ENCODE measurements at places on chromosomes 3 and 15.

GRCh38 chr3:190192739-190193138 lies 72.0 kb upstream of the P3H2 start:
- no peak for DNase-seq

DNA sequence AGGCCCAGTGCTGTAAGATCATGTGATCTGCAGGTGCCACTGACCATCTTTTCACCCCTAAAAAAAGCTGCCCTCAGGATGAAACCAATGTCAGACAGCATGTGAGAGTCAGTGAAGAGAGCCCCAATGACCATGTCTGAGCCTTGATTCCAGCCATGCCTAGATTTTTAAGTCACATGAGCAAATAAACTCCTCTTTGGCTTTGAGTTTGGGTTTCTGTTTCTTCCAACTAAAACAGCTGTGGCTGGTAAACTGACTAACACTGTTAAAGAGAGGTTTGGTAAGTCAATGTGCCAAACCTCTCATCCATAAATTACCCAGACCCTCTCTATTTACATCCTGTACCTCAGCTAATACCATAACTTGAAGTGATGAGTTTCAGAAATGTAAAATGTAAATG lies 8.3 kb downstream of the MYO5A start:
- DNase-seq, result no peak

GRCh38 chr3:127015282-127016042 lies 32.5 kb downstream of the PLXNA1 start:
- DNase-seq, result no peak

DNA sequence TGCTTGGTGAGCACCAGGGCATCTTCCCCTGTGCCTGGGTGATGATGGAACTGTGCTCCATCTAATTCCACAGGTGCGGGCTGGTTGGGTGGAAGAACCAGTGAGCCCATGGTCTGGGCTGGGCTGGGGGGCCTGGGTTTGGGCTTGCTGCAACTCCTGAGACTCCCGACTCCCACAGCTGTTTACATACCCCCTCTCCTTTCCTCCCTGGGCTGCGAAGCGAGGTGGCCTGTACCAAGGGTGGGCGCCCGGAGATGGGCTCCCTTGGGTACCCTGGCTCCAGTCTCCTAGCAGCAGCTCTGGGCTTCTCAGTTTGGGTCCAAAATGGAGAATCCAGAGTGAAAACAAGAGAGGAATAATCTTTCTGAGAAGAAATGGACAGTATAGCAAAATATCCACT lies 5.6 kb downstream of the FAM98B start:
- no peak for DNase-seq

- DNase-seq, result no peak
These were observed 153.9 kb downstream of the KLF13 start for GRCh38 chr15:31480356-31481025.

GRCh38 chr15:57777003-57777402 lies 70.5 kb downstream of the POLR2M start:
- no peak for DNase-seq

DNA sequence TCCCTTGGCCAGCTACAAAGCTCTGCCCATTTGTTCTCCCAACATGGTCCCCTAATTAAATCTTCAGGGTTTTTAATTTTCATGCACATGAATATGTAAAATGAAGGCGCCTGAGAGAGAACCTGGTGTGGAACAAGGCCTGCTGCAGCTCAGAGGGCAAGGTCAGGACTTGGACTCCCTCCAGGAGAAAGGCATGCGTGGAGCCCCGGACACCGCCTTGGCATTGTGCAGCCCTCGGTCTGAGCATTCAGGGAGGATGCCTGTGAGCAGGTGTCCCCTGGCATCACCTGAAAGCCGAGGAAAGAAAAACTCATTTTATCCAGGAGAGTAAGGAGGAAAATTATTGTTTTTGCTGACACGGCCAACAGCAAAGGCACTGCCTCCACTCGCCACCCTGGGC lies 33.8 kb upstream of the EPHB1 start:
- DNase-seq, result no peak

- no peak for DNase-seq
These were observed 13.2 kb downstream of the C3orf22 start for GRCh38 chr3:126545544-126545943.

- no peak for DNase-seq
These were observed 1037.0 kb upstream of the CFAP20DC start for GRCh38 chr3:60086811-60087210.

- DNase-seq, result no peak
These were observed 60.5 kb downstream of the COL6A5 start for GRCh38 chr3:130405956-130406355.
